NCI-H1092 treated with DMSO at 0.1 percent for 48 hours (cell line): ENCODE measurements at places on chromosomes 5 and 9.

DNA sequence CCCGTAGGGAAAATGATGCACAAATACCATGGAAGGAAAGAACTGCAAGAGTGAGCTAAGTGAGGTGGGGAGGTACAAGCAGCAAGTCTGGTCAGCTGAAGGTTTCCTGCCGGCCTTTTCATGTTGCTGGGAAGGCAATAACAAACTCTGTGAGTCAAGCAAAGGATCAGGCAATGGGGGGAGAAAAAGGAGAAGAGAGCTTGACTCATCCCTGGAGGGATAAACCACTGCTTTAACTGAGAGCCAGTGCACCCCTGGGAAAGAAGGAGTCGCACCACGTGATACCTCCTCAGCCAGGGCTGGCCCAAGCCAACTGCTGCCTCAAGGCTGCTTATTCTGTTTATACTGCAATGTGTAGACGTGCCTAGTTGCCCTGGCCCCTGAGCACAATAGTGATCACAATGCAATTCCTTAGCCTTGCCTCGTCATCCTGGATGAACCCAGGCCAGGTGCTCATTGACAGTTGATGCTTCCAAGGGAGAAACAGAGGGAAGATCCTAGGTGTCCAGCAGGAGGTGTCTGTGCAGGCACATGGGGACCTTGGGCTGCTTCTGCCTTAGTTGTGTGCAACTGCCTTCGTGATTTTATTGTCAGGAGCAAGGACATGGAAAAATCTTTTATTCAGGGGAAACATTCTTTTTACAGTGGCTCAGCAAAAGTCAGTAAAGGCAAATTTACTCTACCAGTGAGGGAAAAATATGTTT, 203.0 kb upstream of the TUT7 start:
- DNase-seq: no peak

DNA sequence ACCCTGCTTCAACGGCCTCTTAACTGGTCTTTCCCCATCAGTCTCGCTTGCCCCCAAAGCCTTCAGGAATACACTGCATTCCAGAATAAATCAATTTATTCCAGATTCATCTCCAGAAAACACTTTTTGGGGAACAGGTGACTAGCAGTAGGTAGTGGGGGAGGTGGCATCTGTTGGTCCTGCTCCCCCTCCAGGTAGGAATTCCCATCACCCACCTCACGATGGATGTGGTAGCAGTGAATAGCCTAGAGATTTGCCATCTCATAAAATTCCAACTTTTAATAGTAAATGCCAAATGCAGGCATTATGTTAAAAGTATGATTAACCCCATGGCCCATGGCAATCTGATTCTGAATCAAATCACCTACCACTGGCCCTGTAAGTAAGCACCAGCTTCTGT, 142.7 kb downstream of the MED27 start:
- DNase-seq: no peak

DNA sequence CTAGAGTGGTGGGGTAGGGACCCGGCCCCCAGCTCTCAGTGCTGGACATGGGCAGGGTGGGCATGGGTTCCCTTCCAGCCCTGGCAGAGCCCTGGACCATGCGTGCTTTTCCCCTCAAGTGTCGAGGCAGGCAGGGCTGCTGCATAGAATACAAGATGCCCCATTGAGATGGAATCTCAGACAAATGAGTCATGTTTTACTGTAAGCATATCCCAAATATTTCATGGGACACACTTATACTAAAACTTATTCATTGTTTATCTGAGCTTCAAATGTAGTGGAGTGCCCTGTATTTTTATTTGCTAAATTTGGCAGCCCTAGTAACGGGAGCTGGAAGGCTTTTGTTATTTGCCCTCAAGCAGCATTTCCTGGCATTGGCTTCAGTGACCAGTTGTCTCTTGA, 3.2 kb upstream of the RNU6ATAC start:
- DNase-seq: no peak

DNA sequence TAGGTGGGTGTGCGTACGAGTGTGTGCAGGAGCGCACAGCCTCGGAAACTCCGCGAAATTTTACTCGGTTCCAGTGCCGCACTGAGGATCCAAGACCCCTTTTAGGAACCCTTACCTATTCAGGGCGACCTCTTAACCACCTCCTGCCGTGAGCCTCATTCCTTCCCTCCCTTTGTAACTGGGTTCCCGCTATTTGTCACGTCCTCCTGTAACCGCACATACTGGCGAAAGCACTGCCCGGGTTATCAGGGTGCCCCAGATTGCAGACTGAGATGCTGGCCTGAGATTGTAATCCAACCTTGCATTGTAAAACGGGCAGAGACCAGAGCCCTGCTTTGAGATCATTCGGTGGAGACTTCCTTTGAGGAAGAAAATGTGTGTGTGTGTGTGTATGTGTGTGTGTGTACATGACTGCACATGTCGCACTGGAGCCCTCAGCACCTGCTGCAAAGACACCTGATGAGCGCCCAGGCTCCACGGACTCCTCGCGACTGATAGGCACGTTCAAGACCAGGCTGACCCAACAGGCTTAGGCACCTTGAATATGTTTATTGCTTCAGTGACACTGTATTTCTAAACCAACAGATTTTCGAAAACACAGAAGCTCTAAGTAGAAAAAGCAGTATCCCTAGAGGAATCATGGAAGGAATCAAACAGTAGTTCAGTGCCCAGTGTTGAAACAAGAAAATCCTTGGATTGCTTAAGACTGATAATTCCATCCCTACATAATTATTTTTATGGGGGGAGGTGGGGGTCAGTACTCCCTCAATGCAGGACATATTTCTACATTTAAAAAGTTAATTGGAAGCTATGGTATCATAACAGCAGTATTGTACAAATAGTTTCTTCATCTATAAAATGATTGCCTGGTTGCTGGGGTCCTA, 86.5 kb upstream of the TNFAIP8 start:
- DNase-seq: peak; percentile 19

GRCh38 chr5:83703059-83703458, 17.6 kb downstream of the HAPLN1 start:
- no peak for DNase-seq

- no peak for DNase-seq
These were observed 153.5 kb downstream of the SLC28A3 start for GRCh38 chr9:84187090-84187489.

DNA sequence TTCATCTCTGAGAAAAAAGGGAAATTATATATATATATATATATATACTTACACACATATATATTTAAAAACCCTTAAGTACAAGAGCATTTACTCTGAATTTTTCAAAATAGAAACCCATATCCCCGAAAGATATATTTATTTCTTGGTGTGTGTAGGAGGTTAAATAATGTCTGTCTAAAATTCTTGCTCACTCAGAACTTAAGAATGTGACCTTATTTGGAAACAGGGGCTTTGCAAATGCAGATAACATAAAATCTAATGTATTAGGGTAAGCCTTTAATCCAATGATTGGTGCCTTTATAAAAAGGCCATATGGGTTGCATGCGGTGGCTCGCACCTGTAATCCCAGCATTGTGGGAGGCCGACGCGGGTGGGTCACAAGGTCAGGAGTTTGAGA, 517.3 kb upstream of the TLE4 start:
- DNase-seq: no peak

DNA sequence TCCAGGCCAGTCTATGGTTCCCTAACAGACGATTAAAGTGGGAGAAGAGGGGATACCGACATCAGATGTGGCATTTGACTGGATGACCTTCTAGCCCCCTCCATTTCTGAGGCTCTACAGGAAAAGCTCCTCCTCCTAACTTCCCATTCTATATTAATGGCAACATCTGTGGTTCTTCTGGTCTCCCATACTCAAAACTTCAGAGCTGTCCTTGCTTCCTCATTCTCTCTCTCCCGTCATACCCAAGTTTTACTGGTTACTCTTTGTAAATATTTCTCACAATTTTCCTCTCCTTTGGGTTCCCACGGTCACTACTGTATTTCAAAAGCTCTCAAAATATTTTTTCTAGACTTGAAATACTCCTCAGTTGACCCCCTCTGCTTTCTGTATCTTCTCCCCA, 36.0 kb upstream of the IL7R start:
- no peak for DNase-seq

- DNase-seq: no peak
These were observed 160.6 kb downstream of the C9orf152 start for GRCh38 chr9:110047232-110047954.

- no peak for DNase-seq
These were observed 50.3 kb downstream of the MYO10 start for GRCh38 chr5:16885635-16886365.

GRCh38 chr5:117102591-117102990, 528.0 kb upstream of the SEMA6A start:
- no peak for DNase-seq

- DNase-seq: no peak
These were observed 138.5 kb downstream of the SPOCK1 start for GRCh38 chr5:137360607-137361006.

- DNase-seq: peak; percentile 27
These were observed 192.1 kb upstream of the TRIM32 start for GRCh38 chr9:116494815-116495634.

DNA sequence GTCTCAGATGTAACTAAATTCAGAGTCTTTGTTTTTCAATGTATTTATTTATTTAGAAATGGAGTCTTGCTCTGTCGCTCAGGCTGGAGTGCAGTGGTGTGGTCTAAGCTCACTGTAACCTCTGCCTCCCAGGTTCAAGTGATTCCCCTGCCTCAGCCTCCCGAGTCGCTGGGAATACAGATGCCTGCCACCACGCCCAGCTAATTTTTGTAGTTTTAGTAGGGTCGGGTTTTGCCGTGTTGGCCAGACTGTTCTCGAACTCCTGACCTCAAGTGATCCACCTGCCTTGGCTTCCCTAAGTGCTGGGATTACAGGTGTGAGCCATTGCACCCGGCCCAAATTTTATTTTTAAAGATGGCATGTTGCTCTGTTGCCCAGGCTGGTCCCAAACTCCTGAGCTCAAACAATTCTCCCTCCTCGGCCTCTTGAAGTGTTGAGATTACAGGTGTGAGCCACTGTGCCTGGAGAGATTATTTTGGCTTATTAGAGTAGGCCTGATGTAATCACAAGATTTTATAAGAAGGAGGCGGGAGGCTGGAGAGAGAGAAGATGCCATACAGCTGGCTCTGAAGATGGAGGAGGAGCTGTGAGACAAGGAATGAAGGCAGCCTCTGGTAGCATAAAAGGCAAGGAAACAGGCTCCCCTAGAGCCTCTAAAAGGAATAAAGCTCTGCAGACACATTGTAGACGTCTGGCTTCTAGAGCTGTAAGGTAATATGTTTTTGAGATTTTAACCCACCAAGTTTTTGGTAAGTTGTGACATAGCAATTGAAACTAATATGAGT, 12.9 kb upstream of the KLF9 start:
- no peak for DNase-seq

DNA sequence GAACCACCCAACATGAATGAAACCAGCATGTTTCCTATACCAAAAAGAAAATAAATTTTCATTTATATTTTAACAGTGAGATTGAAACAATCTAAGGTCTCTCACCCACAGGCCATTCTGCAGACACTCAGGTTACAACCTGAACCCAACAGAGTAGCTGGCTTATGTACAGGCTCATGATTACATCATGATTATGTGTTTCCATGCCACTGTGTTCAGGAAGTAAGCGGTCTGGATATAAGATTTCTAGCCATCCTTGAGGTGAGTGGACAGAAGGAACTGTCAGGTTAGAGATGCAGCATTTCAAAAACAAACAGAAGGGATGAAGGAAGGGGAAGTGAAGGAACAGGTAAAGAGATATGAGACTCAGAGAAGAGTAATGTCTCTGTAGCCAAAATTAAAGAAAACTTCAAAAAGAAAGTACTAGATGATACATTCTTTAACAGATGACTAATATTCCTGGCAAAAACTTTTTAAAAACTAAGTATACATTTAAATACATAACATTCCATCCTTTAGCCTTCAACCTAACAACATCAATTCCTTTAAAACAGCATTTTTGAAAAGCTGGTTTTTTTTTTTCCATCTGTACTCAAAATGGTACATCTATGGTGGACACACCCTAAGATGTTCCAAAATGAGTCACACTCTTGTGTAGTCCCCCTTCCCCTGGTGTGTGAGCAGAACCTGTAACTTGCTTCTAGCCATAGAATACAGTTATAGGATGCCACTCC, 119.8 kb downstream of the LPAR1 start:
- DNase-seq: no peak

GRCh38 chr5:132256783-132257130, 739 bp upstream of the PDLIM4 start:
- DNase-seq: no peak

GRCh38 chr9:27022920-27023319, 17.4 kb upstream of the LRRC19 start:
- no peak for DNase-seq

DNA sequence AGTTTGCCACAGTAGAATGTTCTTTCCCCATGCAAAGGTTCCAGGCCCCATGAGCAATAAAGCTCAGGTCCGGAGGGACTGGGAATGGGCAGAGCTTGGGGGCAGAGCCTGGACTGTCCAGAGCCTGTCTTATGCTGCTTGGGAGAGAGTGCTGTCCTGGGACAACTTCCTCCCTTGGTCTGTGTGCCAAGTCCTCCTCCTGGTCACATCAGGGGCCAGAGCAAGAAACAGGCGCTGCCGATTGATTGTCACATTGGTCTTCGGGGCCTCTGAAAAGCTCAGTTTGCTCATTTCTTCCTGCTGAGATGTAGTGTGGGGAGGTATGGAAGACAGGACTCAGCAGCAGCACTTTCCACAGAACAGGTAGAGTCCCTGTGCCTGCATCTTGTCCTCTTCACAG, 54.0 kb upstream of the FCN1 start:
- no peak for DNase-seq

DNA sequence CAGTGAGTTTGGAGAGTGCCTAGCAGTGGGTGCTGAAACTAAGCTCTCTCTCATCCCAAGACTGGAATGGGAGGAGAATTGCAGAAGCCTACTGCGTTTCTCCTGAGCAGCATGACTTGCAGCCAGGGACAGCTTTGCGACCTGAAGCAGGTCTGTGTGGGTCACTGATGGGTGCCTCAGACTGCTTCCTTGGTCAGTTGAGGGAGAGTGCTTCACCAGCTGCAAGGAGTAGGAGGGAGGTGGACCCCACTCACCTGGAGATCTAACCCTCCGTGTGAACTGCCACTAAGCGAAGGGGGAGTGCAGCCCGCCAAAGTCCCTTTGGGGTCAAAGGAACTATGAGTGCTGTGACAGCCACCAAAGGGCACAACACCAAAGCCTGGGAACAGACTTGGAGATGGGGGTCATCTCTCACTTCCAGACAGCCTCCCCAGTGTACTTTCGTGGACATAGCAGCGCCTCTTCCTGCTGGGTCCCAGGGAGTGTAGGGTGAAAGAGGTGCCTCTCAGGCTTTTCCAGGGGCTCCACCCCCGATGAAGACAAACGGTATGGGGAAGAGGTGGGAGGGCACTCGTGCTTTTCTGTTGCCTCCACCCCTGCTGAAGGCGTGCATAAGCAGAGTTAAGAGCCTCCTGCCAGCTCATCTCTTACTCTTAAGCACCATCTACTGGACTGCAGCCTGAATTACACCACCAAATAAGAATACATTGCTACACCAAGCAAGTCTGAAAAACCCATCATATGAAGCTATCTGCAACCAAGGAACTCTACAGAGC, 34.3 kb upstream of the MACIR start:
- peak; percentile 56 for DNase-seq

- DNase-seq: no peak
These were observed 46.6 kb upstream of the COL5A1 start for GRCh38 chr9:134595014-134595413.

- DNase-seq: no peak
These were observed 19.8 kb downstream of the AP3B1 start for GRCh38 chr5:78274540-78275197.
